ENCODE measurements at places on chromosomes 3 and 15.

DNA sequence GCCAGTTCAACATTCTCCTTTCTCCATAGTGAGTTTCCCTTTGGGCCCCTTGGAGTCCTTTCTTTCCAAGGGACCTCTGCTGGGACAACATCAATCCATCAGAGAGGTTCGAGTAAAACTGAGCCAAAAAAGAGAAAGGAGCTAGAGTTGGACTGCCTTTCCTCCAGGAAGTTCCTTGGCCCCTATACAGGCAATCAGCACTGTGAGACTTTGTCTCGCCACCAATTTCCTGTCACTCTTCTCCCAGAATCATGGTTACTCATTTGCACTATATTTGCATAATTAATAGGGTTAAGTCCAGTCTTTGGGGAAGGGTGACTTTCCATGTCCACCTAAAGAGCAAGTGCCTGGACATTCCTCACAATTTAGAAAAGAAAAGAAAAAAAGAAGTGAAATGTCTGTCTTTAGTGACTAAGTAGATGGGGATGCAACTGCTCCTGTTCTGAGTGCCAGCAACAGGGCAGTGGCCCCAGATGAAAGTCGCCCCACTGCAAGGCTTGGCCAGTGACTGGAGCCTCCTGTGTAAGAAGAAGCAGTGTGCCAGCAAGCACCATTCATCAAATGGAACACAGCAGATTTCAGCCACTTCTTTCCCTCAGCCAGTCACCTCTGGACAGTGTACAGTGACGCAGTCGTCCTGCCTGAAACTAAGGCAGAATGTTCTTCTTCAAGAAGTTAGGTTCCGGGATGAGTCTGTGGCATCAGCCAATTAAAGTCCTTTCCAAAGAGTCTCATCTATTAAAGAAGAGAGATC is 91.6 kb downstream of the FSIP1 start:
- no peak for DNase-seq

GRCh38 chr15:76310475-76311099 is 682 bp downstream of the ETFA start:
- no peak for DNase-seq

- no peak for DNase-seq
These were observed 51.7 kb downstream of the CNTN3 start for GRCh38 chr3:74562558-74563269.

GRCh38 chr15:77031376-77032050 is 36.6 kb downstream of the PSTPIP1 start:
- DNase-seq, result peak; percentile 82

- DNase-seq, result no peak
These were observed 170.7 kb upstream of the TP63 start for GRCh38 chr3:189460511-189460910.

DNA sequence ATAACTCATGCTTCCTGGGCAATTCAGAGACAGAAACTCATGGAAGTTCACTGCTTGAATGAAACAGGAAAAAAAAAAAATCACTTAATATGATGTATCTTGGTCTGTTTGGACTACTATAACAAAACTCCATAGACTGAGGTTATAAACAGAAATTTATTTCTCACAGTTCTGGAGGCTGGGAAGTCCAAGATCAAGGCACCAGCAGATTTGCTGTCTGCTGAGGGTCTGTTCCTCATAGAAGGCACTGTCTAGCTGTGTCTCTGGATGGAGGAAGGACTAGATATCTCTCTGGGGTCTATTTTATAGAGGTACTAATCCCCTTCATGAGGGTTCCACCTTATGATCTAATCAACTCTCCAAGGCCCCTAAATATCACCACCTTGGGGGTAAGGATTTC is 119.3 kb downstream of the IGF2BP2 start:
- DNase-seq, result no peak

GRCh38 chr3:149393345-149394160 is 16.1 kb upstream of the TM4SF1 start:
- no peak for DNase-seq

DNA sequence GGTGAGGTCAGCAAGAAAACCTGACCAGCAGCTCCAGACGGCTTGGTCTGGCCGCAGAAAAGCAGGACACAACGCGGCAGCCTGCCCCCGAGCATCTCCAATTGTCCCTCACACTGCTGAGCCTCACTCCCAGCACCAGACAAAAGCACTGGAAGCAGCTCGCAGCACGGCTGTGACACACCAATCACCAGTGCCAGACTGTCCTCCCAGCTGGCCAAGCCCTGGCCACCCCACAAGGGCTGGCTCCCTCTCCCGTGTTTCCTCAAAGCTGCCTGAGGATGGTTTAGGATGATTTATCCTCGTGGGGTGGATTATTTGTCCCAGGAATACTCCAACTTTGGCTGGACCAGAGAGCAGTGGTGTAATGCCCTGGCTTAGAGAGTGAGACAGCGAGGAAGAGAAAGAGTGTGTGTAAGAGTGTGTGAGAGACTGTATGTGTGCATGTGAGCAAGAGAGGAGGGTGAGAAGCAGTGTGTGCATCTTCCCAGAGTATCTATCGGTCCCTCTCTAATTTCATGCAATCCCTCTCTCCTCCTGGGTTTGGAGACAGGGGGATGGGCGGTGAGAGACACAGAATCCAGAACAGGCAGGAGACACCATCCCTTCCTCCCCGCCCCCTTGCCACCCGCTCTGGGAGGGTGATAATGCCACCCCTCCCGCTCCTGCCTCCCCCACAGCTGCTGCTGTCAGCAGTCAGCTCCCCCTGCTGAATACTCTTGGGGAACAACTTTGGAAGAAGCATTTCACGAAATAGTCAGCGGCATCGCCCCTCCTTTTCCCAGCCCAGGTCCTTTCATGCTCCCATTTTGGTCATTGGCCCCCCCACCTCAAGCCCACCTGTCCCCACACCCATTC is 34.2 kb downstream of the SEMA5B start:
- DNase-seq, result no peak

DNA sequence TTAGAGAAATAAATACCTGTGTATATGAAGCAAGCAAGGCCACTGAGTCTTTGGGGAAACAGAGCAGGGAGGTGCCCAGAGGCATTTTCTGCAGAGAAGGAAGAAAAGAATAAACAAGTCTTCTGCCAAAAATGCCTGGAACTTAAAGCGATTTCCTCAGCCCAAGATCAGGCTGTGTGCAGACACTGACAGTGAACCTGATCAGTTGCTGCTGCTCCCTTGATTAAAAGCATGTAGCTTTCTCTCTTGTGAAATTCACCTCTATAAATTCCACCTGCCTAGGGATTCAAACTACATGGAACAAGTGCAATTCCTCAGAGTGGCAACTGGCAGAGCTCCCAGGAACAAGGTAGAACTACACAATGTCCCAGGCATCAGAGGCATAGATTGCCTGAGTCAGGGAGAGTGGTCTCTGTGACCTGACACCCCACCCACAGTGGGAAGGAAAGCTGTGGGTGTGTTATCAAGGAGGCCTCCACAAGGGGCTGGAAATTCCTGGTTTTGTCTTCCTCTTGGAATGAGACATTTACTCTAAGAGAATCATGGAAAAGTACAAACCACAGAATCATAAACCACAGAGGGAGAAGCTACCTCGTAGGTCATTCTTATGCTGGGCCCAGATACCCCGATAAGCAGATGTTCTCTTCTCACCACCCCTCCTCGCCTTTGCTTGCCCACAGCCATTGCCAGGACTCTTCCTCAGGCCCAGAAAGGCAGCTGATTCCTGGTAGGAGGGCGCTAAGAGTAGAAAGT is 1.8 kb upstream of the ZBTB38 start:
- DNase-seq, result no peak

GRCh38 chr15:44734839-44735481 is 1.4 kb upstream of the TRIM69 start:
- DNase-seq, result no peak

DNA sequence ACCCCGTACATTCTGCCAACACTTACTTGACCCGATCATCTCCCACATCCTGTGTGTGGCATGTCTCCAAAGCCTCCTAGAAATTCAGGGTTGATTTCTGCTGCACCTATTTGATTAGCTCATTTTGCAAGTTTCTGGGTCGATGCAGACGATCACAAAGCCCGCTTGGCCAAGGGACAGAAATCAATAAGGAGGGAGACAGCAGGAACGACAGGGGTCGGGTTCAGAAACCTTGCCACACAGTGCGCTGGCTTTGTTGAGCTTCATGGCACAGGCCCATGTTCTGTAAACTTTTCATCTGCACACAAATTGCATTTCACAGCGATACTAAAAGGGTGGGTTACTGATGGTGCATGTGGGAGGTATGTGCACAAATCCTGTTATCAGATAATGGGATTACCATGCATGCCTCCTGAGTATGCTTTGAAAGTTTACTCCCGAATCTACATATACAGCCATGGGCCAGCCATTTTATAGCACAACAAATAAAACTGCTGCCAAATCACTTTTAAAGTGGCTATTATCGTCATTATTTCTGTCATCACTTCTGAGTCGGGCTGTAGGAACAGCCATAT is 95.9 kb upstream of the ATP11B start:
- no peak for DNase-seq

DNA sequence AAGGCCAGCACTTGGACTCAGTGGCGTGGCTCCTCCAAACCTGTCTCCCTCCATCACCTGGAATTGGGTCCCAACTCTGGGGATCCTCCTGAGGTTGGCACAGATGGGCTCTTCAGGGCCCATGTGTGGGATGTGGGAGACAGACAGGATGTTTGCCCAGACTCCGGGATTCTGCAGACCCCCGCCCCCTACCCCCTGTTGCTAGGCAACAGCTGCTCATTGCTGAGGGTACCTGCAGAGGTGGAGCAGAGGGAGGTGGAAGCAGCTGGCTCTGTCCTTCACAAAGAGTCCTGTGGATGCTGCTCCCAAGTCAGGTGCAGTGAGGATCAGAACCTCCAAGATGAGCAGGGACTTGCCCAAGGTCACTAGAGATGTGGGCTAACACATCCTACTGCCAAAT is 40.0 kb upstream of the SLC6A1 start:
- DNase-seq, result no peak

DNA sequence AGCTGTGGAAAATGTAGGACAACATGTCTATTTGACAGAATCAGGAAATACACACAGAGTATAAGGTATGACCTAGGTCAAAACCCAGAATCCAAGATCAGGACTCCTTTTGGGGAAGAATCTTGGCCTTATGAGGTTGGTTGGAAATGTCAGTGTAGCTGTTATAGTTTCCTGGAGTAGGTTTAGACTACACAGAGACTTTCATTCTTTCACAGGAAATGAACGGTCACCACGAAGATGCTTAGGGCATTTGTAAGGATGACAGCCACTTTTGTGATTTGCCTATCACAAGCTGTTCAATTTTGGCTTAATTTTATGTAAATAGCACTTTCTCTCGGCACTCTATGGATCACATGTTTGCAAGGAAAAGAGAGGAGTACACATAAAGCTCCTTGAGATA is 18.6 kb upstream of the ZBTB20 start:
- no peak for DNase-seq

- no peak for DNase-seq
These were observed 108.3 kb upstream of the FRMD4B start for GRCh38 chr3:69494185-69494584.

- no peak for DNase-seq
These were observed 314.0 kb downstream of the ERC2 start for GRCh38 chr3:56154297-56154696.

- DNase-seq, result no peak
These were observed 162.5 kb upstream of the CHRNA7 start for GRCh38 chr15:31867536-31868442.

DNA sequence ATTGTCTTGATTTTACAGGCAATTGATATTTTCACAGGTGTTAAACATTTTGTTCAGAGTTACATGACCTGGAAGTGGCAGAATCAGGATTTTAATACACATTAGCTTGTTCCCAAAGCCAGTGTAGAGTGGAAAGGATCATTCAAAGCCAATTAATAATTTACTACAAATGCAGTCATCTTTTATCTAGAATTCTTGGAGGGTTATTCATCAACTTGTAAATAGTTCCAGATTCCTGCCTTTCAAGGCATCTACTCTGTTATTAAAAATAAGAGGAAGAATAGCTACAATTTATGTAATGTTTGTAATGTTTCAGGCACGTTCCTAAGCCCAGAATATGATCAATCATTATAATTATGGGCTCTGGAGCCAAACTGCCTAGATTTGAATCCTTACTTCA is 358.5 kb downstream of the ZNF385D start:
- DNase-seq, result no peak

DNA sequence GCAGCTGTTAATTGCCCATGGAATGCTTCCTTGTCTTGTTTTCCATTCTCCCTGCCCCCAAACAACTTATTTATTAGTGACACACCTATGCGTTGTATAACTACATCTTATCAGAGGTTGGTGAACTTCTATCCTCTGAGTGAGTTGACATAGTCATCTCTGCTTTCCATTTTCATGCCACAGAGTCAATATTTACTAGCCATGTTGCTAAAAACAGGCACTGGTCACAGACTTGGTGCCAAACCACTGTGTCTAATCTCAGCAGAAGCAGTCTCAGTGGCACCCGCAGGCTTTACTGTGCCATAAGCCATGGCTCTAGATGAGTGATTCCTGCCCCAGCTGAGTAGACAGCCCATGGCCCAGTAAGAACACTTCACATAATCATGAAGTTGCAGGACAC is 26.5 kb downstream of the DAPK2 start:
- no peak for DNase-seq

DNA sequence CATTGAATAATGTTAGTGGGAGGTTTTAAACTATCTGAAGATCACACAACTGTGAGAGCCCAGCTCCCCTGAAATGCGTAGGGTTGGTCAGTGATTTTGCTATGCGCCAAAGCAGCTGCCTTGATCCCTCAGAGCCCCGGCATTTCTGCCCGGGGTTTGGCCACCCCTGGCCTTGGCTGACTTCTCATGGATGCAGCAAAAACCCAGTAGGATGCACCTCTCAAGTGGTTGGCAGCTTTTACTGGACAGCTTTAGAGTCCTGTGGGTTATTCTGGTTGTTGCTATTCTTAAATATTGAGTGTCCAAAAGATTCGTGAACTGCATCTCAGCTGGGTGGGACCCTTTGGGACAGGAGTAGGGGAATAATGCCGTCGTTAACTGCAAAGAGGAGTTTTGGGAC is 291.7 kb upstream of the CTDSPL start:
- no peak for DNase-seq

DNA sequence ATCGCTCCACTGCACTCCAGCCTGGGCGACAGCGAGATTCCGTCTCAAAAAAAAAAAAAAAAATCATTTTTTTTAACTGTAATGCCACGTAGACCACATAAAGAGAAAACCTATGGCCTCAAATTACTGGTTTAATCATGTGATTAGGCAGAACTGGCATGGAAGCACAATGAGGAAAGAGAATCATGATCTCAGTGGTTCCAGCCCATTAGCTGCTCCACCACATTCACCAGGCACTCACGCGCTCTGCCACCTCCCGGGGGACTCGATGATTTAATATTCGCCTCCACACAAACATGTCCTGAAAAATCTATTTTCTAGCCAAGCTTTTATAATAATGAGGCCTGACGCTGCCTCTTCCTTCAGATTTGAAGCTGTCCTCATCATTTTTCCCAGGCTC is 204.7 kb downstream of the TBL1XR1 start:
- DNase-seq, result no peak

GRCh38 chr3:181719991-181720680 is 8.4 kb downstream of the SOX2 start:
- DNase-seq, result no peak

DNA sequence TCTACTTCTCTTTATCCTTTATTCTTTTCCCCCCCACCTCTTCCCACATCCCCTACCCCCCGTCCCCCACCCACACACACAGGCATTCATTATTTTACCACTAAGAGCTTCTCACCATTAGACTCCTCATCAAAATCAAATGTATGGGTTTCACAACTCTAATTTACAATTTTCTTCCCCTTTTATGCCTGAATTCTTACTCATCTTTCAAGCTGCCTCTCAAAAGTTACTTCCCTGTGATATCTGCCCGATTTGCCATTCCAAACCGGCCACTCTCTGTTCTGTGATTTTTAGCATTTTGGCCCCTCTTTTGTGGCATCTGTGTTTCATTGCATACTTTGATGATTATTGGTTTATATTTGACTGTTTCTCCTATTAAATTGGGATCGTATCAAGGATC is 42.2 kb downstream of the SLC9A9 start:
- DNase-seq, result no peak

Data from mesenteric fat pad (tissue), 1 donor.